ENCODE measurements at places on chromosomes 7 and 10.

- no peak for DNase-seq
These were observed 15.5 kb downstream of the CYP2C19 start for GRCh38 chr10:94777886-94778458.

DNA sequence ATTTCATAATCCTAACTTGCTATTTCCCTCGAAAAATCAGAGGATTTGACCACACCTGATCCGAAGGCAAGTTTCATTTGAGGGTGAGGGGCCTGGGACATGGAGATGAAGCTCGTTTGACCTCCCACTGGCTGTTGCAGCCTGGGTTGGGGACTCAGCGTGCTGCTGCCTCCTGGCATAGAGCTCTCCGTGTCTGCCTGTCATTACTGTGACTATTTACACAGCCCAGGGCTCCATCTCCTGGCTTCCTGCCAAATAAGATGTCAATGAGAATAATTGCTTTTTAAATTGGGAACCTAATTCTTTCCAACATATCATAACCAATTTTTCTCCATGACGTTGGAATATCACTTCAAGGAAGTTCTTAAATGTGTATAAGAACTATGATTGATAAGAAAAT lies 139.3 kb upstream of the COBL start:
- no peak for DNase-seq

- no peak for DNase-seq
These were observed 113.2 kb downstream of the CDC14C start for GRCh38 chr7:49037346-49038210.

DNA sequence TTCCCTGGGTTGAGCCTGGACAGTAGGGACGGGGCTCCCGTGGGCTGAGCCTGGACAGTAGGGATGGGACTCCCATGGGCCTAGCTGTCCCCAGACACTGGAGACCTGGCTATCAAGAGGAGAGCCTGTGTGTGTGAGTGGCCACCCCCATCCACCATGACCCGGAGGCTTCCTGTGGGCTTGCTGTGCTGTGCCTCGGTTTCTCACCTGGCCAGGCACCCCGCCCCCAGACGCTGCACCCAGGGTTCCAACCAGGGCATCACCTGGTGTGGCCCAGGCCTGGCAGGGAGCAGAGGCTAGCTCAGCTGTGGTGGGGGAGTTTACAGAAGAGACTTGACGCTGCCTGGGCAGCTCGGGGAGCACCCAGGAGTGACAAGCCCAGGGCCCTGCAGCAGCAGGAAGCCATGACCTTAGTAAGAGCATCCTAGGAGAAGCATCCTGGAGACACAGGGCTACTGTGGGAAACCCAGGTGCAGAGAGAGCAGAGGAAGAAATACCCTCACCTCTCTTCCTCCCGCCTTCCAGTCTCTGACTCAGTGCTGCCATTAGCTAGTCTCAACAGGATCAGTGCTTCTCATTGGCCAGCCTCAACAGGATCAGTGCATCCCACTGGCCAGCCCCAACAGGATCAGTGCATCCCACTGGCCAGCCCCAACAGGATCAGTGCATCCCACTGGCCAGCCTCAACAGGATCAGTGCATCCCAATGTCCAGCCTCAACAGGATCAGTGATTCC lies 61.0 kb downstream of the PDGFA start:
- DNase-seq, result no peak

DNA sequence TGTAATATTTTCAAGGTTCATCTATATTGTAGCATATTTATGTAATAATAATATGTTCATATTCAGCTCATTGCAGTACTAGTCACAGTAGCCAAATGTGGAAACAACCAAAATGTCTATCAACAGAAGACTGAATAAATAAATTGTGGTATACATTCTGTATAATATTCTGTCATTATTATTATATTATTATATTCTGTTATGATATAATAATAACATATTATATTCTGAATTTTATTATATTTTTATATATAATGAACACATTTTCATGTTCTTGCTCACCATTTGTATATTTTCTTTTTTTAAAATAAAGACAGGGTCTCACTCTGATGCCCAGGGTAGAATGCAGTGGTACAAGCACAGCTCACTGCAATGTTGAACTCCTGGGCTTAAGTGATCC lies 91.2 kb upstream of the STARD3NL start:
- DNase-seq, result no peak

DNA sequence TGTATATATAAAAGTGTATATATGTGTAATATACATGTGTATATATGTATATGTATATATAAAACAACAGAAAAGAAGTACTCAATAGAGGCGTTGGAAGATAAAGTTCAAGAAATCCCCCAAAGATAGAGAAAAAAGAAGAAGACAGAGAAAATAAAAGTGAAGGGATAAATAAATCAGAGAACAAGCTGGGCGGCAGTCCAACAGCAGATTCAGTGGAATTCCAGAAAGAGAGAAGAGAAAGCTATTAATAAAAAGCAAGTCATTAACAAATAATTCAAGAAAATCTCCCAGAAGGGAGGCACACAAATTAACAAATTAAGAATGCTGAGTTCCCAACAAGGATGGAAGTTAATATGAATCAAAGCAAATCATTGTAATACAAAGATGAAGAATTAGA lies 59.3 kb upstream of the RNF148 start:
- DNase-seq, result no peak

Data from suppressor macrophage treated with lipopolysaccharide for 1 hour (primary cell).